ENCODE measurements at places on chromosomes 7 and 10. TPM values are rescaled to one million over a fixed set of nuclear protein-coding genes. Genes with fewer than 3 reads are reported as not detected.

GRCh38 chr10:117619707-117620405, 77.3 kb downstream of the EMX2 start:
- no peak for DNase-seq

GRCh38 chr10:106559442-106559841, 605.1 kb downstream of the SORCS1 start:
- no peak for DNase-seq

GRCh38 chr10:97648562-97649404, 8.3 kb downstream of the PI4K2A start:
- DNase-seq: peak; percentile 24

The TMEM236 gene
- total RNA-seq: 0.05 TPM

The DPP6 gene
- not detected for total RNA-seq

GRCh38 chr7:115224922-115225321, 303.0 kb downstream of the MDFIC start:
- DNase-seq: no peak

DNA sequence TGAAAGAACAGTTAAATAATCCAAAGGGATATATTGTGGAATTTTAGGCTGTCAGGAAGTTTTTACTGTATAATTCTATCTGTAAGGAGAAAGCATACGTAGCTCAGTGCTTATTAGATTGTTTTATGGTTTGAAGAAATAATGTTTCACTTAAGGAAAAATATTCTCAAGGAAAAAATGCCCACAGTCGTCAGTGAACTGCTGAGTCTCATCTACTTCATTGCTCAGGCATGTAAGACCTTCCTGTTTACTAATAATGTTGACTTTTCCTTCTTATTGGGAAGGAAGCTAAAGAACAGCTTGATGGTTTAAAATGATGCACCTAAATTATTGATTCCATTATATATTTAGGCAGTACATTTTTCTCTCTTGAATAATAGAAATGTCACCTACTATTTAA, 304.2 kb downstream of the SDK1 start:
- DNase-seq: no peak

- no peak for DNase-seq
Observed at GRCh38 chr10:75643944-75644692, 212.7 kb downstream of the LRMDA start.

DNA sequence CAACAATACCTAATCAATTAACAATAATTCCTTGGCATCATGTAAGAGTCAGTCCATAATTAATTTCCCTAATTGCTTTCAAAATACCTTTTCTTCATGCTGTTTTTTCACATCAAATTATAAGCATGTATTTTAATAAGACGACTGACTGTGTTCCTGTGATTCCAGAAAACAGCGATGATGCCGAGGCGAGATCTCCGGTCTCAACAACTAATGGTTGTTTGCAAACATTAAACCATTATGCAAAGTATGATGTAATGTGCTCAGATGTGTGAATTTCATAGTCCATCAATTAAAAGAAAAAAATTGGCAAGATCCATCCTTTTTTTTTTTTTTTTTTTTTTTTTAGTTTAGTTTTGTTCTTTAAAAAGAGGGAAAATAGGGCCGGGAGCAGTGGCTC, 44.5 kb upstream of the PIP4K2A start:
- DNase-seq: no peak

Measured in activated T-helper 1 cell treated with anti-CD3 and anti-CD28 coated beads, Interleukin-12 subunit alpha, Interleukin-12 subunit beta, Interleukin-2, Interleukin-4 antibody, amounts not matched to agents 30 ng/mL and 10 ng/mL and 1 ng/mL, durations not matched to agents 14 hours and 24 hours and 36 hours (primary cell).